ENCODE measurements at places on chromosomes 5 and 9.

- DNase-seq = no peak
Measured at GRCh38 chr5:180113660-180114303, 42.2 kb upstream of the RNF130 start.

DNA sequence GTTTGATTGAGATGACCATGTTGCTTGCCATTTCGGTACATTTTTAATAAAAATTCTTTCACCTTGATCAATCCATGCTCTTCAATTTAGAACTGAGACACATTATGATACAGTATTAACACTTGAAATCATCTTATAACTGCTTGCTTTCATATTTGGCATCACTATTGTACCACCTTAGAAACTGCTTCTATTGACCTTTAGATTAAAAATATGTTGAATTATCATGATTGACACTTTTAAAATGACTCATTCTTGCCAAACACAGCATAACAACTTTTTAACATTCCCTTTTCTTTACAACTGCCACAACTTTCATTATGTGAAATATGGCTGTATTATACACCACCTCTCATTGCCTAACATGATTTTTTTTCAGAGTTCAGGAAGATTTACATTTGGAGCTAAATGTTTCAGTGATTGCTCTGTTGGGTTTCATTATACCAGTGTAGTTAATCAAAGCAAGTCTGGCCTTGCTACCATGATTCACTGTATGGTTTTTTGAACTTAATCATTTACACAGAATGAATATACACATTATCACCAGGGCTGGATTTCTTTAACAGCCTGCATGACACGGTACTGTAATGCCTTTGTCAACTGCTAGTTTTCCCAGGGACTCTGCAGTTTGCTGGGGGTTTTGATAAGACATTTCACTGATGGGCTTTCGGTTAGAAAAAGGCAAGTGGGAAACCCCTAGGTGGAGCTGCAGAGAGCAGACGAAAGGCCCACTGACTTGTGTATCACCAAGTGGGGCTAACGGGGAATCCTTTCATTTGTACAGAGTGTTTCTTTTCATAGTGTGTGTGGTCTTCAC is 93.6 kb upstream of the TLE4 start:
- no peak for DNase-seq

- peak; percentile 2 for DNase-seq
Measured at GRCh38 chr9:123584202-123585176, 228.5 kb downstream of the CRB2 start.

DNA sequence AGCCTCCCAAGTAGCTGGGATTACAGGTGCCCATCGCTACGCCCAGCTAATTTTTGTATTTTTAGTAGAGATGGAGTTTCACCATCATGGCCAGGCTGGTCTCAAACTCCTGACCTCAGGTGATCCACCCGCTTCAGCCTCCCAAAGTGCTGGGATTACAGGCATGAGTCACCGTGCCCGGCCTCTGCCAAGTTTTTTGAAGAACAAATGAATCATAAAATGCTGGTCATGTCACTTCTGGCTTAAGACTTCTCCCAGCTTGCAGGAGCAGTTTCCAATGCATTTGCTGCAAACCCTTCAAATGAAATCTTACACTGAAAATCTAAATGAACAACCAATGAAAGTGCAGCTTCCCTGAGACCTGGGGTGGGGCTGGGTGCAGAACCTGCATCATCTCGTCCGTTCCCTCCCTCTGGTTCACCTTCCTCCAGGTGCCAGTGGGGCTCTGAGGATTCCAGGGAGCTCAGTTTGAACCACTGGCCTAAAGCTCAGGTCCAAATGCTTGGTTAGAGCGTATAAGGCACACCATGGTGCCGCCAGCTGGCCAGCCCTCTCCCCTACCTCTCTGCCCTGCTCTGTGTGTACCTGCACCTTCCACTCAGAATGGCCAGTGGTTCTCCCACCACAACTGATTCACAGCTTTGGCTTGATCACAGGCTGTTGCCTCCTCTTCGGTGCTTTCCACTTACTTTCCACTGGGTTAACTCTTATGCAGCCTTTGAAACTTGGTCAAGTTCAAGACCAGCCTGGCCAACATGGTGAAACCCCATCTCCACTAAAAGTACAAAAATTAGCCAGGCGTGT is 39.8 kb upstream of the FUBP3 start:
- DNase-seq = no peak

DNA sequence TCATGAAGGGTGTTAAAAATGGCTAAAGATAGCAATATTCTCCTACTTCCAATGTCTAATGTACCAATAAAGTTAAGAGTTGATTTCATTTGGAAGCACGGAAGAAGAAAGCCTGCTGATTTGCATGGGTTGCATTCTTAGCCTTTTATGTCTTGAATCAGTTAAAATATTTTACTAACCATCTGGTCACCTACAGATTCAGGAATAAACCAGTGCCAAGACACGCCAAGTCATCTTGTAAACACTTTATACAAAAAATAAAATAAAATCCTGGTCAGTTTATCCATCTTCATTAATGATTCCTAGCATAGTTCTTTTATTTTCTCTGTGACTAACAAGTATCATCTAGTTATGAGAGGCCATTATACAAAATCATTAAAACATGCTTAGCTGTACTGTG is 1031.6 kb upstream of the WWC1 start:
- DNase-seq = no peak

DNA sequence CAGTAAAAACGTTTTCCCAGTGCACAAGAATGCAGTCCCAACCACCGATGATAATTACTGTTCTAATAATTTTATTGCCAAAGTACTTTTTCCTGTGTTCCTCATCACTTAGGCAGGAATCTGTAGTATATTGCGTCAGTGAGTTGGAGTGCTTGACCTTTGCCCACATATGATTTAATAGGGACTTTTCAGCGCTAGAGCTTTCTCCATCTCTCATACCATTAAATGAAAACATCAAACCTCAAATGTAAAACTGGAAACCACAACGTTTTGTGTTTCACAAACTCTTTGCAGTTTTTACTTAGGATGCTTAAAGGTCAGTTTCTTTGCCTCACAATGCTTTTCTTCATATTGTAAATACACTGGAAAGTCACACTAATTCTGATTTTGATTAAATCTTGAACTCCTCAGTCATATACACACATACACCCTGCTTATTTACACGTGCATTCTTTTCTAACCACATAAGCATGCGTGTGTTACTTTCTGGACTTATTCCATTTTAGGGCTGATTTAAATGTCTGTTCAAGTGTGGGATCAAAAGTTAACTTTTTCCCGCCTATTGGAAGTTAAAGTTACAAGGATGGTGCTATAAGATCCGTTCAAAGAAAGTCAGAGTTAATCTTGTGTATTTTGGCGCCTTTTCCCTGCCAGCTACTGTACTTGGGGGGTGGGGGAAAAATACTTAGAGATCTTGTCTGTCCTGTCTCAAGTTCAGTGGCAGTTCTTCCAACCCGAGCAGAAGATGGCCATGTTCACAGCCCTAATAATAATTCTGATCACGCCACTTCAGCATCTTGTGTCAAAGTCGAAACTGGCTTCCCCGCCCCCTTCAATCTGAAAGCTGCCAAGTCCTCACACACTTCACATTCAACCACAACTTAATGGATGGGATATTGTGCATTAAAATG is 6.6 kb upstream of the NFIB start:
- no peak for DNase-seq

DNA sequence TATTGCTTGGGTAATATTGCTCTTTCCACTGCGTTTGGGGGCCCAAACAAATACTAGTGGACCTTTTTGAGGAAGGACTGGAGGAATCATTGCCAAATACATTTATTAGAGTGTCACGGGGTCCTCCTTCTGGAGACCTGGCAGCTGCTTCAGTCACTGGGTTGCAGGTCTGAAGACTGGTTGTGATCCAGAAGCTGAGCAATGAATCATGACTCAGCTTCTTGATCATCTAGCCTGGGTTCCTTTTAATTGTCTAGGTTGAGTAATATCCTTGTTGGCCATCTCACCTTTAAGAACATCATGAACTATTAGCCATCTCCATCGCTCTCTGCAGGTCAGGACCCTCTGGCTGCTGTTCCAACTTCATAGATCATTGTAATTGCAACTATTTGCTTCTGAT is 15.4 kb upstream of the UBAP1 start:
- DNase-seq = no peak

- no peak for DNase-seq
Measured at GRCh38 chr5:79133121-79133656, 21.6 kb downstream of the BHMT start.

DNA sequence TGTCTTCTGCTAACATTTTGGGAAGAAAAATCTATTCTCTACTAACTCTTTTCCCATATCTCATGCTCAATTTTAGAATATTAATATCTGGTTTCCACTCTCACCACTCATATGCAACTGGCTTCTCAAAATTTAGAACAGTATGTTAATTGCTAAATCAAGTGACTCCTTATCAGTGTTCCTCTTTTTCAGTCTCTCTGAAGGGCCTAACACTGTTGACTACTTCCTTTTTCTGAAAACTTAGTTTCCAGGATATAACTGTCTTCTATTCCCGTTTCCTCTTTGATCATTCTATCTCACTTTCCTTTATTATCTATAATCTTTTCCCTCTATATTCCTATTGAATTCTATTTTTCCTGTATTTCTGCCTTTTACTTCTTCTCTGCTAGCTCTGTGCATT is 1717.2 kb upstream of the C9orf72 start:
- no peak for DNase-seq

GRCh38 chr9:126702151-126703001 is 88.6 kb downstream of the LMX1B start:
- no peak for DNase-seq

DNA sequence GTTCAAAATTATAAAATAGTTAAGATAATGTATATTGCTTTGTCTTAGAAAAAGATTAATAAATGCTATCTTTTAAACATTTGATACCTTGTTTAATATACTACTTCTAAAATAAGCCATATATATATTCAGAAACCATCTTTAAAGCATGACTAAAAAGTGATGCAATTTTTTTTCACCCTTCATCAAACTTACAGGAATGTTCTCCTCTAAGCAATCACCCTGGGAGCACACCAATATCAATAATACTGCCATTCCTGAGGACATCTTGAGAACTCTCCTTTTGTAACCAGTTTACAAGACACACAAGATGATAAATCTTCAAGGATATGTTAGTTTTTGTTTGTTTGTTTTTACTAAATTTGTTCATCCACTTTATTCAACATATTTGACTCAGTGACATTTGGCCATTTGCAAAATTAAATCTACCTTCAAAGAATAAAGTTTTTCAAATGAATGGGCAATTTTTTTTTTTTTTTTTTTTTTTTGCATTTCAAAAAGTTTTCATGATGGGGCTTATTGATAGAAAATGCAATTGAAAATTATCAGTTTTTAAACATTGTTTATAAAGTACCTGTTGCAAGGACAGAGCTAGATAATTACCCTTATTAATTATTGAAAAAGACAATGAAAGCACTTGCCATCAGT is 17.2 kb downstream of the FOXD1 start:
- DNase-seq = no peak

DNA sequence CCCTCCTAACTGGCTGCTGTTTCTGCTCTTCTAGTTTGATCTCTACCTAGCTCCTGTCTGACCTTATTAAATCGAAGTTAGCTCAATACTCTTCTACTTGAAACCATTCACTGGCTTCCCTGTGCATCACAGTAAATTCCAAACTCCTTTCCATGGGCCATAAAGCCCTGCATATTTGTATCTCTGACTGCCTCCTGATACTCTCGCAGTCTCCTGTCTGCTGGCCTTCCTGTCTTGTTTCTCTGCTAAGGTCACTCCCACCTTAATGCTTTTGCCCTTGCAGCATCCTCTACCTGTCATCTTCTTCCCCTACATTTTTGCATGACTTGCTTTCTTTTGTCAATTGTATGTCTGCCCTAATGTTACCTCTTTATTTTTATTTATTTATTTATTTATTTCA is 44.8 kb downstream of the SNCAIP start:
- no peak for DNase-seq

GRCh38 chr5:80865551-80865950 is 94.6 kb upstream of the RASGRF2 start:
- DNase-seq = no peak

DNA sequence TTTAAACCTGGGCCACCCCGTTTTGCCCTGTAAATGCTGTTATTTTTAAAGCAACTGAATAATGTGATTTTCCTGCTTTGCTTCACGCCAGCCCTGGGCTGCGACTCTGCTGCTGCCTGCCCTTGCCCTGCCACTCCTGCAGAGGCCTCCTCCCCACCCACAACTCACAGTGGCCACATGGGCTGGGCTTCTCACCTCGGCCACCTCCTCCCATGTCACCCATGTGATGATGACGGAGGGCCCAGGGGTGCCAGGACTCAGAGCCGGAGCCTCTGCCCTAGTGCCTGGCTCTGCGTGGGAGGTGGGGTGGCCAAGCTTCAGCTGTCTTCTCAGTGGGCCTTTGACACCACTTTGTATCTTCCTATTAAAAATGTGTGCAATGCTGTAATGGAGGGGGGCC is 48.1 kb upstream of the NKD2 start:
- DNase-seq = no peak

- DNase-seq = no peak
Measured at GRCh38 chr5:10593531-10594181, 29.8 kb downstream of the ANKRD33B start.

GRCh38 chr5:74595143-74595925 is 45.2 kb downstream of the ENC1 start:
- DNase-seq = no peak

DNA sequence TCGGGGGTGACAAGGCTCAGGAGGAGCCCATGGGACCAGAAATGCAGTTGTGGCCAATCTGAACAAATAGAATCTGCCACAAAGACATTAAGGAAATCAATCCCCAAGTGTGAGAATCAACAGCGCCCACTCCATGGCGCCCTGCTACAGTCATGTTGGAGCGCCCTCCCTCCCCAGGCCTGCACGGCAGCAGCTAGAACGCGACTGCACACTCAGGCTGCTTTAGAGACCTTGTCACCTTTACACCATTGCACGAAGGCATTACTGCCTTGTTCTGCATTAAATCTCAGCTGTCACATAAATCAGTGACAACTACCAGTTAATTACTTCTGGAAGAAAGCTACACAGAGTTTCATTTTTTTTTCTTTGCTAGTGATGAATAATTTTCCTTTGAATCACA is 98.7 kb upstream of the SPIN1 start:
- no peak for DNase-seq

Data from NCI-H1417 treated with DMSO at 0.1 percent for 48 hours (cell line).